ENCODE measurements at places on chromosomes 3 and 15. TPM values are rescaled to one million over a fixed set of nuclear protein-coding genes. Genes with fewer than 3 reads are reported as not detected.

DNA sequence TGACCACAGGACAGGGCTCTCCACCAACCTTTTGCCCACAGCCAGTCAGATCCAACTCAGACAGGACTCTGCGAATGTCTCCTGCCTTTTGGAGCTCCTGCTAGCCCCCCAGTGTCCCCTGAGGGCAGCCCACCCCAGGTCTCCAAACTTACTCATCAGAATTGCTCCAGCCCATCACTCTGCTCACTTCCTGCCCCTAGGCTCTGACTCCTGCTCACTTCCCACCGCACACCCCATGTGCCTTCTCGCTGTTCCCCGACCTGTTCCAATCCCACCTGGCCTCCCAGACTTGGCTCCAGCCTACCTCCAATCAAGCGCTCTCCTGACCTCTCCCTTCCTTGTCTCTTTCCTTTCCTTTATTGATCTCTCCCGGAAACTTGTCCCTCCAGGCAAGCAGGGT, 5.9 kb upstream of the STRA6 start:
- DNase-seq, result no peak

DNA sequence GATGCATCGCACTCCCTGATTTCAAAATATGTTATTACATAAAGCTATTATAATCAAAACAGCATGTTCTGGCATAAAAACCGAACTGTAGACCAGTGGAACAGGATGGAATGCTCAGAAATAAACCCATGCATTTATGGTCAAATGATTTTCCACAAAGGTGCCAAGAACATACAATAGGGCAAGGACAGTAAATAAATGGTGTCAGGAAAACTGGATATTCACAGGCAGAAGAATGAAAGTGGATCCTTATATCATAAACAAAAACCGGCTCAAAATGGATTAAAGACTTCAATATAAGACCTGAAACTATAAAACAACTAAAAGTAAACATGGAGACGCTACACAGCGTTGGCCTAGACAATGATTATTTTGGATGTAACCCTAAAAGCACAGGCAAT, 22.6 kb downstream of the USP50 start:
- no peak for DNase-seq

DNA sequence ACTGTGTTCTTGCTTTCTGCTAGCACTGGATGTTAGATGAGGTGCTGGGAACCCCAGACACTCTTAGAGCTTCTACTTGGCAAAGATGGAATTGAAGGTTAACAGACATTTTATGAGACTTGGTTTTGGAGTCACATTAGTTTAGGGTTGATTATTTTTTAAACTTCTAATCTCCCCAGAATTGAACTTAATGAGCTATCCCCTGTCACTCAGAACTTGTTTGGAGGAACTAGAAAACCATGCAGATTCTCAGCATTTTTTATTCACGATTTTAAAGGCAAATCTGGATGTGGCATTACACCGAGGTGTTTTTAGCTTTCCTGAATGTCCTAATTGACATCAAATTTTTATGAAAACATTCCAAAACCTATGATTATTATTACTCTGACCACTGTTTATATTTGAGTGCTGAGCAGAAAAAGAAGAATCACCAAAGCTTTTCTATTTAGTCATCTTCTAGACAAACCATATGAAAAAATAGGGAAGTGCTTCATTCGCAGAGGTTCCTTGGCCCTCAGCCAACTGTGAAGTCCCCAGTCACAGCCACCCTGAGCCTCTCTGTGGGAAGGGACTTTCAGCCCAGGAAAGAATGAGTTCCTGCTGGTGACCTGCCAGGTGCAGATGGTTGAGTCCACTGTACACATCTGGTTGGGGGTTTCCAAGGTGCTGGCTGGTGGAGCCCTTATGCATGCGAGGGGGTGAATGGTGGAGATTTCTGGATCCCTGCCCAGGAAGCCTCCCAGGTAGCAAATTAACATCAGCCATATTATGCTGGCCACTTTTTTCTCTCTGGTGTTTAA, 196.0 kb upstream of the TOPAZ1 start:
- DNase-seq, result no peak

The TEX9 gene
- total RNA-seq, result 1.1 TPM

DNA sequence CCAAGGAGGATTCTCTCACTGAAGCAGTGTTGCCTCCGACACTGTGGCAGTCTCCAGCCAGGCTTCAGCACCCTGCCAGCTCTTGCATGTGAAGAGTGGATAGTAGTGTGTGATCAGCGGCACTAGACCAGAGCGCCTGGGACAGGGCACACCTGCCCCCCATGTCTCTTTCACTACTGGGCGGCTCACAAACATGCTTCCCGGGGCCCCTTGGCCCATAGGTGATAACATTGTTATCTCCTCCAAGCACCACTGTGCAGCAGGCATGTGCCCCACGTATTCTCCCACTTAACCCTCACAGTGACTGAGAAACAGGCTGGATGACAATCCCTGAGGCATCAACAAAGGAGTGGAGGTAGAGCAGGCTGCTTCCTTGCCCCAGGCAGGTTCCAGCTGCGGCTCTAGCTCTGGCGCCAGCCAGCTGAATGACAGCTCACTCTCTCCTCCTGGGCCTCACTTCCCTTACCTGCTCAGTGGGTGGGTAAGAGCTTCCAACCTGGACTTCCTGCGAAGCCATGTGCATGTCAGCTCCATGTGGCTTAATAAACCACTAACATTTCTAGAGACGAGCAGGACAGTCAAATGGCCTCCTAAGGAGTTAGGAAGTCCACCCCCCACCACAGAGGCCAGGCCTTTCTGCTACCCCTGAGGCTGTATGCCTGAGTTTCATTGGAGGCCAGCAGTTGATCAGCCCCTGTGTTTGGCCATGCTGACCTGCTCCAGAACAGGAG, 37.8 kb downstream of the KLF13 start:
- no peak for DNase-seq

The CCDC39 gene
- total RNA-seq, result not detected

DNA sequence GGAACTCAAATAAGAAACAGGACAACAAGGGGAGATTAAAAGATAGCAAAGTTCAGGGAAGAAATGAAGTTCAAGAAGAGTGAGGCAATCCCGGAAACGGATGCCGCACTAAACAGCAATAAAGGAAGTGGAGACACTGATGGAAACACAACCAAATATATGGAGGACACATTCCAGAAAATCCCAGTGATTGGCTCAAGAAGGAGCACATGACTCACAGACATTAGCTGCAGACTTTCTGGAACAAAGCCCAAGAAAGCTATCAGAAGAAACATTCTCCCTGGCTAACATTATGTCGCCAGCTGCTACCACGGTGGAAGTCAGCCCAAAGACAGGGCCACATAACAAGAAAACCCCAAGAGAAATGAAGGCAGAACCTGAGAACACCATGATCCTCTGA, 18.1 kb upstream of the VGLL4 start:
- no peak for DNase-seq

The CKMT1B gene
- not detected for total RNA-seq

DNA sequence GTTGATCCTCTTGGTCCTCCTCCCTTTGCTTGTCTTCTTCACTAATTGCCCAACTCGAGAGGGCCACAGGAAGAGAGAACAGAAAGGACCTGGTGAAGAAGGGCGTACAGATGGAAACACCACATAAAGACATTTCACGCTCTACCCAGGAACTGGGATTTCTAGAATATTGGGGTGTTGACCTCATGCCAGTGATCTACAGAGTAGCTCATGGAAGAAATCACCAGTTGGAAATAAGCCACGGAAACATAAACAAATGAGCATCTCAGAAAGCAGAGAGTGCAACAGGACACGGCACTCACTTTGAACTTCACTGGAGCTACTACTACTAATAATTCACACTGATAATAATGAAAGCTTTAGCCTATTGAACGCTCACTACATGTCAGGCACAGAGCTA, 84.6 kb upstream of the ARHGEF3 start:
- DNase-seq, result no peak
